ENCODE measurements at places on chromosomes 12 and 14.

- no peak for DNase-seq
These were observed 34.9 kb downstream of the BCAT1 start for GRCh38 chr12:24913953-24914352.

DNA sequence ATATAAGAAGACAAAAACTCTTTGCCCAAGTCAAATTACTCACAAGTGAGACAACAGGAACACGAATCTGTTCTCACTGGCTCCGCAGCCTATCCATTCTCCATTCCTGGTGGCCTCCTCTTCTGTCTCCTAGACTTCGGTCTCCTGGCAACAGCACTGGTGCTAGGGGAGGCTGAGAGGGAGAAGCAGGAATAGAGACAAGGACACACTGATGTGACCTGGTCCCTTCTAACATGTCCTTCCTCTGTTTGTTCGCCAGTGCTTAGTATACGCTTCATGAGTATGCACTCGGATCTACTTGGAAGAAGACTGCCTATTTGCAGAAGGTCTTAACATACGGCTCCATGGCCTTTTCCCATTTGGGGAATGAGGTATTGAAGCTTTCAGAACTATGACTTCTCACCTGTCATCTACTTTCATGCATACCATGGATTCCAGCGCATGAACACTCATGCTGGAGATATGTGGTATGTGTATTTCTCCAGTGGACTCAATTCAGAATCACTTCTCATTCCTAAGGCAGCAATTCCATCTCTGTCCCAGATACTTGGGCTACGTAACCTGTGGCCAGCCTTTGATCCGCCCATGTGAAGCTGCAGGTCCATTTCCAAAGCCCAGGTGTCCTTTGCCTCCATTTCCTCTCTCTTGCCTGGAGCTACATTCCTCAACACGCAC is 33.9 kb downstream of the BHLHE41 start:
- no peak for DNase-seq

GRCh38 chr14:75987201-75987970 is 1.8 kb downstream of the IFT43 start:
- no peak for DNase-seq

GRCh38 chr12:52119398-52120254 is 40.1 kb downstream of the SMIM41 start:
- DNase-seq: peak; percentile 63

DNA sequence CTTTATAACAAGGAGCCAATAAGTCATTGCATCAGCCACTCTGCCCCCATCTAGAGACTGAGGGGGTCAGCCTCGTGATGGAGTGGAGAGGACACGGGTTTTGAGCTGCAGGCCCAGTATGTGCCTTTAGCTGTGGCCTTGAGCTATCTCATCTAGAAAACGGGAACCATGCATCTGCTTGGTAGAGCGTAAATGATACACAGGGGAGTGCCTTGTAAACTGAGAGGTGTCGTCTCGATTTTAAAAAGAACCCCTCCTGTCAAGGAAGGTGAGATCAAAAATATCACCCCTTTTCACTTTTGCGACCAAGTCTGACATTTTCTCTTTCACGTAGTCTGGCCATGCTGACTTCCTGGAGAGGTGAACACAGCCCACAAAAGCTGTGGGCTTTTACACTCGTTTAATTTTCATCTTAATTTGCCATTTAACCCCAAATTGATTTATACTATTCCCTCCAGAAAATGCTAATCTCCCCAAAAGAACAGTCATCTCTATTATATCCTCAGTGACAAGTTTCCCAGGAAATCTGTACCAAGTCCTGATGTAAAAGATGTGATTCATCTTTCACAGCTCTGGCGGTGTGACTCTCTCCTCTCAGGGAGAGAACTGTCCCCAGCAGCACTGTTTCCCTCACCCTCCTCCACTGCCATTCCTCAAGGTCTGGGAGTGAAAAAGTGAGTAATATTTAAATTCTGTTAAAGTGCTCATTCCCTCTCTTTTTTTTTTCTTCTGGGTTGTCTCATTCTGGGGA is 30.6 kb downstream of the VCPKMT start:
- DNase-seq: no peak

DNA sequence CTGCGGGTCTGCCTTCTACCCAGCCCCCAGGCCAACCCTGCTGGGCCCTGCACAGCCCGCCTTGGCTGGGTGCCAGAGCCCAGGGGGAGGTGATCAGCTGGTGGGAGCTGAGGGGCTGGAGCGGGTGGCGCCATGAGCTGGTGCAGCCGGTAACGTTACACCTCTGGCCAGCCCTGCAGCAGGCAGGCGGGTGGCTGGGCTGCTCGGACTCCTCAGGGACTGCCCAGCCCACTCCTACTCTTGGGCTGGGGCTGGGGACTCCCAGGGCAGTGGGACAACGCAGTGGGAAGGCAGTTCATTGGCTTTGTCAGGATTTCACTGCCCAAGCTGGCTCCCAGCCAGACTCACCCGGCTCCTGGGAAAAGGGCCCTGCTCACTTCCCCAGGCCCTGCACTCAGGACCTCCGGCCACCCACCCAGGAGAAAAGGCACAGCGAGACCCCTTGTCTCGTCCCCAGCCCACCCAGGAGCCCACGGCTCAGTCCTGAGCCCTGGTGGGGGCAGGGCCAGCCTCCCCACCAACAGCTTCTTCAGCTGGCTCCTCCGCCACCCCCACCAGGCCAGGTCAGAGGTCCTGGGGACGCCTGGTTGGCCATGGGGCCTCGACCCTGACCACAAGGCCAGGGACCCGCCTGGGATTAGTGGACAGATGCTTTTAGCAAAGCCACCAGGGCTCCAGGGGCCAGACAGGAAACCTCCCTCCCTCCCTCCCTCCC is 1.0 kb downstream of the PGF start:
- DNase-seq: no peak

DNA sequence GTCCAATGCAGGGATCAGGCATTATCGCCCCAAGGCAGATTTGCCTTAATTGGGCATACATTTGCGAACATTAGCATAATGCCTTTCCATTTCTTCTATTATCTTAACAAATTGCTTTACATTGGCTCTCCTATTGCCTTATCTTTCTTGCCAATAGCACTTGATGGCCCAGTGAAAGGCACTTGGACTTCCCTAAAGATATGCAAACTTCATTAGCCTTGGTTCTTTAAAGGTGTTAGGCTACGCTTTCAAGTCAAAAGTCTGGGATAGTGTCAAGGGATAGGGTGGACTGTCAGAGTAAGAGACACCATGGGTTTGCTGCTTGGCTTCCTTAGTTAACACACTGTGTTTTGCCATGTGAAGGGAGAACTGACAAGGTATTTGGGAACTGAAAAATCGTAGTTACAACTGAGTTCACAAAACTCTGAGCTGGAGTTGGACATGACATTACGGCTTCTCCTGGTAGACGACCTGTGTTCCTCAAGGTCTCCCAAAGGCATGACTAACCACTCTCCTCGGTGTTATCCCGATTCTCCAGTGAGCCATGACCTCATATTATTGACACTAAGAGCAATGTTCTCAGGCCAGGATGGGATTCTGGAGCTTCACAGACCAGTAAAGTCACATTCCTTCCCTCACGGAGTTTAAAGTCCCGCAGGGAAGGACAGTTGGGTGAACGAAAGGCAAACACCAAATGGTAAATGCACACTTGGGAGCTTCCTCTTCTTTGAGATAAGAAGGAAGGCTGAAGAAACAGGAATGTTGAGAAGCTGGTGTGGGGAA is 65.2 kb downstream of the TBC1D30 start:
- DNase-seq: no peak

- DNase-seq: no peak
These were observed 74.3 kb downstream of the ANO6 start for GRCh38 chr12:45290216-45290605.

- no peak for DNase-seq
These were observed 138.7 kb downstream of the CCDC91 start for GRCh38 chr12:28328967-28329366.

DNA sequence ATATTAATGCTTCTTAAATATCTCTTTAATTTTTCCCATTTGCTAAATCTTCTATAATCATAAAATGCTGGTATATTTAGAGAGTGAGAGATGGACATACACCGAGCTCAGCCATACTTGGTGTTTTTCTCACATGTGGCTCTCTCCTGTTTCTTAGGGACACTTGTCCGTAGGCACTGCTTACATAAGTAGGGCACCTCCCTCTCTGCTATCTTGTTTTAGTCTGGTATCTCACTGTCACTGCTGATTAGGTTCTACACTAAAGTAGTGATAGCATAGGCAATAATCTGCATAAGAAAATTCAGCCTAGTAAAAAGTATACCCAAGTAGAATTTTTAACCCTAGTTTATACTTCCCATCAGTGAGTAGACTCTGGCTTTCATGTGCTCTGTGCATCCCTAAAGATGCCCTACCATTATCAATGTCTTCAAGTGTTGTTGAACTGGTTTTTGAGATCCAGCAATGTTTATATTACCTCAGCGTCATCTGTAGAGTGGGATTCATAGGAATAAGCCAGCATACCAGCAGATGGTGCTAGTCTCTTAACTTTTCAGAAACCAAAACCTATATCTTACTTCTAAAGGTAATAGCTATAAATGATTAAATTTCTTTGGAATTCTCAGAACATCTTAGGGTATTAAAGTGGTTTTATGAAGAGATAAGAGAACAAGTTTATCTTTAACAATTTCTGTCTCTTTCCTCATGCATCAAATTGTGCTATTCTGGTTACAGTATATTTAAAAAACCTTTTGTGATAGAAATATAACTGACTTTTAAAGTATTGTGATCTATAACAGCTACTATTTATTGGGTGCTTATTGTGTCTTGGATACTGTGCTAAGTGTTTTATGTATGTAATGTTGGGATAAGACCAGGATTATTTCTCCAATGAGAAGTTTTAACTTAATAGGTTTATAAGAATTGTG is 32.9 kb downstream of the ARID2 start:
- DNase-seq: no peak

Measured in colonic mucosa (tissue), 4 donors.